ENCODE measurements at places on chromosomes 2 and 18. TPM values are rescaled to one million over a fixed set of nuclear protein-coding genes. Genes with fewer than 3 reads are reported as not detected.

GRCh38 chr2:172986040-172986439, 89.6 kb upstream of the MAP3K20 start:
- DNase-seq, result no peak
- no peaks in the 10 kb centered on the region for H3K27me3 ChIP-seq
- peaks cover 13% of the 10 kb centered on the region for H3K4me1 ChIP-seq
- no peak overlapping the region for H3K4me3 ChIP-seq
- peak overlapping the region; percentile 55 for H3K27ac ChIP-seq
- no peaks in the 10 kb centered on the region for H3K36me3 ChIP-seq

DNA sequence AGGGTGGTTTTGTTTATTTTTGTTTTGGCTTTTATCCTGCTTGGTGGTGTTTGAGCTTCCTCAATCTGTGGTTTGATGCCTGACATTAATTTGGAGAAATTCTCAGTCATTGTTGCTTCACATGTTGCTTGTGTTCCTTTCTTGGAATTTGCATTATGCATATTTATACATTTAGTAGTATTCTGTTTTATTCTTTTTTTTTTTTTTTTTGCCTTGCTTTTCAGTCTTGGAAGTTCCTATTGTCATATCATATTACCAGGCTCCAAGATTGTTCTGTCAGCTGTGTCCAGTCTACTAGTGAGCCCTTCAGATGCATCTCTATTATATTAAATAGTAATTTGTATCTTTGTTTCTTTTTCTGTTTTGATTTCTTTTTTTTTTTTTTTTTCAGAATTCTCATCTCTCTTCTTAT, 77.0 kb downstream of the EPC2 start:
- DNase-seq, result no peak
- no peak overlapping the region for H3K27ac ChIP-seq
- H3K27me3 ChIP-seq, result no peaks in the 10 kb centered on the region
- H3K4me1 ChIP-seq, result peaks cover 25% of the 10 kb centered on the region
- H3K36me3 ChIP-seq, result peaks cover 5% of the 10 kb centered on the region

GRCh38 chr18:47215554-47216138, 35.8 kb downstream of the SKOR2 start:
- no peaks in the 10 kb centered on the region for H3K36me3 ChIP-seq
- no peaks in the 10 kb centered on the region for H3K27me3 ChIP-seq
- DNase-seq, result no peak
- no peaks in the 10 kb centered on the region for H3K4me1 ChIP-seq
- H3K4me3 ChIP-seq, result no peak overlapping the region

DNA sequence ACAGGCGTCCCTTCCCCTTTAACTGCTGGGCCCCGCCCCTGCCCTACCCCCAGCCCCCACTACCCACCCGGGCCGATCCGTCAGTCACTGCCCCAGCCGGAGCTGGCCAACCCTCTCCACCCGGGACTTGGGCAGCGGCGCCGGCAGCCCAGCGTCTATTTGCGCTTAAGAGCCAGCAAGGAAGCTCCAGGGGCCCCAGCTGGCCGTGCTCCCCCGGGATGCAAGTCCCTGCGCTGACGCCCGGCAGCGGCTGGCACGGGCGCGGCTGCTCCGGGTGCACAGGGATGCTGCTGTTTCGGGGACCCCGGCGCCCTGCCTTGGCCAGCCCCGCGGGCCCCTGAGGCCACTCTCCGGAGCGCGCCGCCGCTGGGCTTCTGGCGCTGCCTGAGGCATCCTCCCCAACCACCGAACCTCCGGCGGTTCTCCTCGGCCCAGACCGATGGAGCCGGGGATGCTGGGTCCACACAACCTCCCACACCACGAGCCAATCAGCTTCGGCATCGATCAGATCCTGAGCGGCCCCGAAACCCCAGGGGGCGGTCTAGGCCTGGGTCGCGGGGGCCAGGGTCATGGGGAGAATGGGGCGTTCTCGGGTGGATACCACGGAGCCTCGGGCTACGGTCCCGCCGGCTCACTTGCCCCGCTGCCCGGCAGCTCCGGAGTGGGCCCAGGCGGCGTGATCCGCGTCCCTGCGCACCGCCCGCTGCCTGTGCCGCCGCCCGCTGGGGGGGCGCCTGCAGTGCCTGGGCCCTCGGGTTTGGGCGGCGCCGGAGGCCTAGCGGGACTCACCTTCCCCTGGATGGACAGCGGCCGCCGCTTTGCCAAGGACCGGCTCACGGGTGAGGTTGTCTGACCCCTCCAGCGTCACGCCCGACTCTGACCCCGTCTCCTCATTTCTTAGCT, at the start of gene TLX2:
Gene TLX2, plus strand, starts transcription at position 83 of the 903 bp plus-strand sequence. Its CDS starts 357 bp downstream, at position 440.
- peak; percentile 86 for DNase-seq
- peaks cover 51% of the 10 kb centered on the region for H3K27me3 ChIP-seq
- H3K36me3 ChIP-seq, result no peaks in the 10 kb centered on the region

DNA sequence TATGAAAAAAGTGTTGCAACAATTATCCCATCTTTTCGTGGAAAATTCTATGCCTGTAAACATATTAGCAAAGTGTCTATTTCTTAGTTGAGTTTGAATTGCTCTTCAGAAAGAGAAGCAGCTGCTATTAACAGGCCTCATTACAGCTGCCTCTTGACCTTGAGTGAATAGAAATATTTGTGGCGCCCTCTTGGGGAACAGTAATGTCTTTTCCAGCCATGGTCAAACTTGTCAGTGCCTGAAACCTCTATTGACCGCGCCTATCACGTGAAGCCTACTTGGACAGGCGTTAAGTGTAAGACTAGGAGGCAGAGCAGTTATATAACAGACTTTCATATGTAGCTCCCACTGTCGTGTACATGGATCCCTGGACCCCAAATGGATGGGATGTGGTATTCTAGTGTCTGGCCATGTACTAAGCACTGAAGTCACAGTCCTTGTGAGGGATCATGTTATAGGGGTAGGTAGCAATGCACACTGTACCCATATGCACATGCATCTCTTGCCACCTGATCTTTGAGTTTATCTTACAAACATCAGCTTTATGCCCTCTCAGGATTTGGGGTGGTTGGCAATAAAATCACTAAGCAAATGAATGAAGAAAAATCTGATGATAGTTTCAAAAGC, 245.0 kb downstream of the PTGR3 start:
- no peaks in the 10 kb centered on the region for H3K36me3 ChIP-seq
- H3K27me3 ChIP-seq, result no peaks in the 10 kb centered on the region
- no peaks in the 10 kb centered on the region for H3K4me1 ChIP-seq
- DNase-seq, result peak; percentile 81
- no peak overlapping the region for H3K4me3 ChIP-seq

Gene GLI2
- total RNA-seq, result 0.61 TPM

Gene MC4R
- total RNA-seq, result not detected
